Natural killer cell (primary cell): ENCODE measurements at places on chromosomes 1 and 21.

GRCh38 chr1:181637998-181638397 lies 154.7 kb downstream of the CACNA1E start:
- no peaks in the 10 kb centered on the region for H3K36me3 ChIP-seq
- no peaks in the 10 kb centered on the region for H3K4me1 ChIP-seq
- H3K27ac ChIP-seq = no peak overlapping the region
- no peaks in the 10 kb centered on the region for H3K27me3 ChIP-seq
- no peak for DNase-seq

GRCh38 chr1:24770881-24771280 lies 25.6 kb downstream of the CLIC4 start:
- H3K27me3 ChIP-seq = no peaks in the 10 kb centered on the region
- no peak overlapping the region for H3K27ac ChIP-seq
- no peak overlapping the region for H3K4me3 ChIP-seq
- no peak for DNase-seq
- H3K4me1 ChIP-seq = no peaks in the 10 kb centered on the region

- H3K27ac ChIP-seq = no peak overlapping the region
- no peaks in the 10 kb centered on the region for H3K27me3 ChIP-seq
- no peak overlapping the region for H3K4me3 ChIP-seq
- DNase-seq = no peak
- no peaks in the 10 kb centered on the region for H3K36me3 ChIP-seq
Measured at GRCh38 chr1:210662291-210663050, 333.8 kb downstream of the HHAT start.

DNA sequence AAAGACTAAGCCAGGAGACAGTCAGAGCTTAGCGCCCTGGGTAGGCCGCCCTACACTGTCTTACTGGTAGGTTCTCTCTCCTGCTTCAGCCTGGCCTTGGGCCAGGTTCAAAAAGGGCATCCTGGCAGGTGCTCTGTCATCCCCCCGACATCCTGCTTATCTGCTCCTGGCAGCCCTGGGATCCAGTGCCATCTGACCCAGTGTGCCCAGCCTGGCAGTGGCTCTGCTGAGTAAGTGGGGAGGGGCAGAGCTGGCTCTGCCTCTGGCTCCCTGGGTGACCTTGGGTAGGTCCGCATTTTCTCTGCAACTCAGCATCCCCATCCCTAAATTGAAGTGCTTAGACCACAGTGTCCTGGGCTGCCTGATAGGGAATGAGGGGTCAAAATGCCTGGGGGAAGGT lies 549.9 kb downstream of the PTPRU start:
- no peaks in the 10 kb centered on the region for H3K4me1 ChIP-seq
- no peak overlapping the region for H3K4me3 ChIP-seq
- no peak overlapping the region for H3K27ac ChIP-seq

GRCh38 chr1:8276173-8276914 lies 41.6 kb upstream of the SLC45A1 start:
- H3K4me3 ChIP-seq = no peak overlapping the region
- no peaks in the 10 kb centered on the region for H3K4me1 ChIP-seq
- H3K36me3 ChIP-seq = no peaks in the 10 kb centered on the region
- no peak overlapping the region for H3K27ac ChIP-seq

GRCh38 chr1:151326619-151327222 lies 495 bp downstream of the PI4KB start:
- peak overlapping the region; percentile 74 for H3K4me3 ChIP-seq
- H3K4me1 ChIP-seq = peaks cover 20% of the 10 kb centered on the region
- peak; percentile 80 for DNase-seq

DNA sequence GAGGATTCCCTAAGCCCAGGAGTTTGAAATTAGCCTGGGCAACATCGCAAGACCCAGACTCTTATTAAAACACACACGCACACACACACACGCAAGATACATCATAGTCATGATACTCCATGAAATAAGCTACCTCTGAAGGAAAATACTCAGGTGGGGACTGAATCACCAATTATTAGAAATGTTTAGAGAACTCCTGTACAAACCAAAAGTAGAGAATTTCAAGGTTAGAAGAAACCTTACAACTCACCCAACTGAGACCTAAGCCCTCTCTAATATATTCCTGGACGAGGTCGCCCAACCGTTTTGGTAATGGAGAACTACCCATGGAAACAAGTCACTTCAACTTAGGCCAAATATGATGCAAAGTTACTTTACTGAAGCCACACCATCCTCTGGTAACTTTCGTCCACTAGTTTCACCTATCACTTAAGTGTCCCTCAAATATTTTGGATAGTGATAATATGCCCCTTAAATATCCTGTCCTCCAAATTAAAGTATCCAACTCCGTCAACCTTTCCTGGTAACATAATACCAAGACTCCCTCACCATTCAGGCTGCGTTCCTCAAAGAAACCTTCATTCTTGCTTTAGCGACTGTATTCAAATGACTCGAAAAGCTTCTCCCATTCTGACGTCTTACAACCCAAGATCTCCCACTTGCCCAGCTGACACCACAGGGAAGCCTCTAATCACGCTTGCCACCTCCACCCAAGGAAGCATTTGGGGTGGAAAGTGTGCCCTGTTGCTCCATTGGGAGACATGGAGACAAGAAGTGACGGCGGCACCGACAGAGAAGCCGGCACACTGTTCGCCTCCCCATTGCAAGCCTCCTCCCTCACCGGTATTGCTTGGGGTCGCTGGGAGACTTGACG lies 856 bp downstream of the NRDC start:
- H3K27me3 ChIP-seq = no peaks in the 10 kb centered on the region
- peaks cover 32% of the 10 kb centered on the region for H3K4me1 ChIP-seq
- peak overlapping the region; percentile 96 for H3K27ac ChIP-seq
- H3K4me3 ChIP-seq = peak overlapping the region; percentile 90
- peaks cover 4% of the 10 kb centered on the region for H3K36me3 ChIP-seq

DNA sequence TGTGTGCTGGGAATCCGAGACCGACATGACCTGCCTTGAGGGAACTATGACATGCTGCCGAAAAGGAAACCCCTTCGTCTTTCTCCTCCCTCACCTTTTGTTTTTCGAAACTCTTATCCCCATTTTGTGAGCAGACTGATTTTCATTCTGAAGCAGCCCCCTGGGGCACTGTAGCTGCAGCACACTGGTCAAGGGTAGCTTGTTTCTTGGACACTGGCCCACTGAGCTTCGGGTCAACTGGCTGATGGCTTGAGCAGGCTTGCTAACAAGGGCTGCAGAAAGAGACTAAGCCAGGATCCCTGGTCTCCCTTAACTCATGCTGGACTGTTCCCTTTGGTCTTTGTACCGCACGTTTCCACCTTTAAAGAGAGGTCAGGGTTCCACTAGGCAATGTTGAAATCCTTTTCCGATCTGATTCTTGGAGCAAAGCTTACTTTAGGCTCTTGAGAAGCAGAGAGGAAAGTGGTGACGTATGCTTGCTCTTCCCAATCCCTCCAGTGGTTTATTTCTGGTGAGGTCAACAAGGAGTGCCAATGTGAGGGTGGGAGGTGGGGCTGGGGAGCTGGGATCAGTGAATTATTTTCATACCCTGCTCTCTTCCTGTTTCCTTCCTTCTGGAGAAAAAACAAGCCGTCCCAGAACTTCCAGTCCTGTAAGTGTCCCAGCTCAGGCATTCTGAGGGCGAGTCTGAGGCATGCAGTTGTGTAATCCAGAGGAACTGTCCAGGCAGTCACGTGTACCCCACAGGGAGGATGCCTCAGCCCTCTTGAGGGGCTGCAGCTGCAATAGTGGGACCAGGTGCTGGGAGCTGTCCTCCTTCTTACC lies 7.6 kb downstream of the CYP4B1 start:
- H3K4me3 ChIP-seq = no peak overlapping the region
- no peak overlapping the region for H3K27ac ChIP-seq
- no peak for DNase-seq
- H3K4me1 ChIP-seq = no peaks in the 10 kb centered on the region
- H3K27me3 ChIP-seq = no peaks in the 10 kb centered on the region
